T-cell (primary cell): ENCODE measurements at places on chromosomes 6 and 20.

DNA sequence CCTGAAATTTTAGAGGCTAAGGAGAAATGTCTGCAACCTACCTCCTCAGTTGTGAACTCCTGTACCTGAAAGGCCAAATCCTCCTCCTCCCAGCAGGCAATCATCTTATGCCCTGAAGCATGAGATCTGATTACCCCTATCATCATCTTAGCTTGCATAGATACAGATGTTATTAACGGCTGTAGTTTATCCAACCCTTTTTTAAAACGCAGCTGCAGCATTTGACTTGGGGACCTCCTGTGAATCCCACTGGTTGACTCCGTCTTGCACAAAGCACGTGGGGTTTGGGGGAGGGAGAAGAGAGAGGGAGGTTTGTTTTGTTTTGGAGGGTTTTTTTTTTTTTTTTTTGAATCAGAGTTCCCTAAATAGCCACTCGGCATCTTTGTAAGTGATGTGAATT lies 5.8 kb upstream of the NR2E1 start:
- no peak for DNase-seq

GRCh38 chr6:153405931-153406330 lies 274.8 kb upstream of the RGS17 start:
- DNase-seq, result no peak

GRCh38 chr6:106648651-106649308 lies 19.4 kb downstream of the QRSL1 start:
- DNase-seq, result no peak

- no peak for DNase-seq
These were observed 239.9 kb upstream of the RNF217 start for GRCh38 chr6:124722141-124722878.

DNA sequence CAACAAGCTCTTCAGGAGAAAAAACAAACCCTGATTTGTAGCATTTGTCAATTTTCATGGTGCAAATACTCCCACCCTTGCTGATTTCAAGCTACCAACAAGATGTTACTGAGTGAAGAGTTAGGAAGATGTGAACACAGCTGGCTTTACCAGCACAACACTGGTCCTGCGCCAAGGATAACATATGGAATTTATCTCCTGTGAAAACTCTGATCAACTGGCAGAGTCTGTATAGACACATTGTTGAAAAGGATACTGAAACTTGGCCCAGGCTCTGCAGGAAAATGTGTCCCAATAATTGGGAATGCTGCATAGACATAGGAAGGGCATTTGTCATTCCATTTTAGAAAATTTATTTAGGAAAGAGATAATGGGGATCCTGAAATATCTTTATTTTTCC lies 29.0 kb downstream of the OTOR start:
- DNase-seq, result no peak

GRCh38 chr6:25962149-25963127 lies at the start of gene TRIM38:
TSS of gene TRIM38 (plus strand) at chr6:25962802. CDS start at chr6:25966523, 3,721 bp downstream.
- DNase-seq, result peak; percentile 36
